ENCODE measurements at places on chromosomes 3 and 15.

GRCh38 chr3:57706462-57706861, 13.6 kb upstream of the DENND6A start:
- no peak overlapping the region for H3K4me3 ChIP-seq
- no peaks in the 10 kb centered on the region for H3K36me3 ChIP-seq
- no peak for DNase-seq
- no peak overlapping the region for H3K27ac ChIP-seq
- no peaks in the 10 kb centered on the region for H3K4me1 ChIP-seq
- no peaks in the 10 kb centered on the region for H3K27me3 ChIP-seq

GRCh38 chr15:87981969-87982368, 274.6 kb downstream of the NTRK3 start:
- H3K36me3 ChIP-seq, result no peaks in the 10 kb centered on the region
- no peaks in the 10 kb centered on the region for H3K27me3 ChIP-seq
- no peaks in the 10 kb centered on the region for H3K4me1 ChIP-seq
- DNase-seq, result no peak

DNA sequence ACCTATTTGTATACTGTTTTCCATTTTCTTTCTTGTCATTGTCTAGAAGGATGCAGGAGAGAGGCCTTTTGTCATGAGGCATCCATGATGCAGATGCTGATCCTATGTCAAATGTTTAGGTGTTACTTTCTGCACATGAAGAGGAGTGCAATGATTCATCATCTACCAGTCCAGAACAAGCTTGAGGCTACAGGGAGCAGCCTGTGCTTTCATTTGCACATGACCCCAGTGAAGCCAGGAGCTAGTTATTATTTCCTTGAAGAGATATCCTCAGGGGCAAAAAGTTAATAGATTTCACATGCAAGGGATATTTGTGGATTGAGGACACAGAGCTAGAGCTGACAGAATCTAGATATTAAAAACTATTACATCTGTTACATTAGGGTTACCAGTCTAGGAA, 204.4 kb upstream of the TGFBR2 start:
- DNase-seq, result no peak
- no peak overlapping the region for H3K4me3 ChIP-seq
- H3K27ac ChIP-seq, result no peak overlapping the region
- no peaks in the 10 kb centered on the region for H3K27me3 ChIP-seq
- no peaks in the 10 kb centered on the region for H3K4me1 ChIP-seq

DNA sequence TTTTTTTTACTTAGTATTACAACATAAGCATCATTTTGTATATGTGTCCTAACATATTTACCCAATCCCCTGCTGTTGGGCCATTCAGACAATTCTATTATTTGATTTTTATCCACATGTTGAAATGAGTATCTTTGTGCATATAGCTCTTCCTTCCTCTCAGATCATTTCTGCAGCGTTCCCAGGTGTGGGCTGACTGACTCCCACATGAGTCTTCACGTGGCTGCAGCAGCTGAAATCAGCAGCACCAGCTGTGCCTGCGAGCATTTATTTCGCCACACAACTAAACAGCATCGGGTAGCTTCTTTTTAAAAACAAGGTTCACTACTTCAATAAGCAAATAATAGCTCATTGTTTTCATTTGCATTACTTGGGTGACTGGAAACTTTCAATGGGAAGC, 44.5 kb upstream of the PDE8A start:
- no peaks in the 10 kb centered on the region for H3K27me3 ChIP-seq
- no peaks in the 10 kb centered on the region for H3K36me3 ChIP-seq

GRCh38 chr15:67244971-67245478, 9.4 kb downstream of the AAGAB start:
- no peaks in the 10 kb centered on the region for H3K27me3 ChIP-seq
- no peak for DNase-seq
- H3K27ac ChIP-seq, result no peak overlapping the region

DNA sequence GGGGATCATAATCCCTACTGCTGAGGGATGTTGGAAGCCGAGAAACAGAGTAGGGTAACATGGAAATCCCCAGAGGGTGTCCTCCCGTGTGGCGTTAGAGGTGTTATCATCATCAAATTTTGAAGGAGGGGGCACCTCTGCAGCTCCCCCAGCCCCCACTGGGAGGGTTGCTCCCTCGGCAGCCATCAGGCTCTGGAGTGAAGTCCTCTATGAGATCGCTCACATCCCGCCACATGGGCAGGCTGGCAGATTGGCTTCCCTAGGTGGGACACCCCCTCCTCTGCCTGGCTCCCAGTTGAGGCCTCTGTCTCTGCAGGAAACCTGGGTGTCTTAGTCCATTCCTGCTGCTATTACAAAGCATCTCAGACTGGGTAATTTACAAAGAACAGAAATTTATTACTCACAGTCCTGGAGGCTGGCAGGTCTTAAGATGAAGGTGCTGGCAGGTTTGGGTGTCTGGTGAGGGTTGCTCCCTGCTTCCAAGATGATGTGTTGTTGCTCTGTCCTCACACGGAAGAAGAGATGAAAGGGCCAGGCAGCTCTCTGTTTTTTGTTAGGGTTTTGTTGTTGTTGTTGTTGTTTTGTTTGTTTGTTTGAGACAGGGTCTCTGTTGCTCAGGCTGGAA, 120.5 kb downstream of the NUP210 start:
- H3K4me1 ChIP-seq, result no peaks in the 10 kb centered on the region
- no peak overlapping the region for H3K4me3 ChIP-seq
- DNase-seq, result no peak

GRCh38 chr15:82646250-82647044, 716 bp downstream of the CPEB1 start:
- no peak overlapping the region for H3K27ac ChIP-seq
- no peak for DNase-seq
- H3K4me1 ChIP-seq, result peaks cover 2% of the 10 kb centered on the region
- no peaks in the 10 kb centered on the region for H3K36me3 ChIP-seq
- peaks cover 4% of the 10 kb centered on the region for H3K27me3 ChIP-seq

Measured in prostate gland (tissue), 2 donors.